ENCODE measurements at places on chromosomes 6 and 20.
A peak's percentile ranks its signal among the peaks of the same experiment; 100 is the strongest.

GRCh38 chr20:1840817-1841553, 54.2 kb upstream of the SIRPA start:
- DNase-seq: no peak
- no peak overlapping the region for H3K4me3 ChIP-seq
- H3K4me1 ChIP-seq: no peaks in the 10 kb centered on the region
- no peaks in the 10 kb centered on the region for H3K27me3 ChIP-seq
- no peak overlapping the region for H3K27ac ChIP-seq
- no peaks in the 10 kb centered on the region for H3K36me3 ChIP-seq

GRCh38 chr6:130973521-130974277, 89.3 kb downstream of the EPB41L2 start:
- no peak overlapping the region for H3K4me3 ChIP-seq
- no peaks in the 10 kb centered on the region for H3K4me1 ChIP-seq
- H3K27me3 ChIP-seq: no peaks in the 10 kb centered on the region
- no peak for DNase-seq

DNA sequence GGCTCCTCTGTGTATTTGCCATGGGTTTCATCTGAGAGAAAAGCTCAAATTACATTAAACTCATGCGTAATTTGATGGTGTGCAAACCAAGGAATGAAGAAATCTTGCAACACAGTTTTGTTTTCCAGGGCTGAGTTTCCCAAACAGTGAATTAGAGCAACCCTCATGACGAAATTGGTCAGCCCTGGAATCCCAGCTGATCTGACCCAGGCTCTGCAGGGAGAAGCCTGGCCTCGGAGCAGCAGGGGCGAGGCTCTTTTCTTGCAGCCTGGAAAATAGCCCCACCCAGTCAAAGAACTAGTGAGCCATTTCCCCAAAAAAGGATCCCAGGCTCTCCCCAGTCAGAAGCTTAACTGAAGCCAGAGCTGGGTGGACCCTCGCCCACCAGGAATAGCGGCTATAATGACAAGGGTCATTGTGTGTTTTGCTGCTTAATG, 107.3 kb upstream of the SNX9 start:
- no peaks in the 10 kb centered on the region for H3K27me3 ChIP-seq
- no peak for DNase-seq
- no peaks in the 10 kb centered on the region for H3K4me1 ChIP-seq
- H3K36me3 ChIP-seq: no peaks in the 10 kb centered on the region
- H3K4me3 ChIP-seq: no peak overlapping the region

- H3K27me3 ChIP-seq: no peaks in the 10 kb centered on the region
- no peak for DNase-seq
- H3K4me1 ChIP-seq: peaks cover 2% of the 10 kb centered on the region
- no peak overlapping the region for H3K27ac ChIP-seq
- H3K36me3 ChIP-seq: no peaks in the 10 kb centered on the region
- H3K4me3 ChIP-seq: no peak overlapping the region
Measured at GRCh38 chr6:135568379-135568778, 70.8 kb upstream of the AHI1 start.

GRCh38 chr6:121688974-121689373, 253.5 kb downstream of the GJA1 start:
- no peak overlapping the region for H3K27ac ChIP-seq
- H3K27me3 ChIP-seq: no peaks in the 10 kb centered on the region
- DNase-seq: peak; percentile 7

DNA sequence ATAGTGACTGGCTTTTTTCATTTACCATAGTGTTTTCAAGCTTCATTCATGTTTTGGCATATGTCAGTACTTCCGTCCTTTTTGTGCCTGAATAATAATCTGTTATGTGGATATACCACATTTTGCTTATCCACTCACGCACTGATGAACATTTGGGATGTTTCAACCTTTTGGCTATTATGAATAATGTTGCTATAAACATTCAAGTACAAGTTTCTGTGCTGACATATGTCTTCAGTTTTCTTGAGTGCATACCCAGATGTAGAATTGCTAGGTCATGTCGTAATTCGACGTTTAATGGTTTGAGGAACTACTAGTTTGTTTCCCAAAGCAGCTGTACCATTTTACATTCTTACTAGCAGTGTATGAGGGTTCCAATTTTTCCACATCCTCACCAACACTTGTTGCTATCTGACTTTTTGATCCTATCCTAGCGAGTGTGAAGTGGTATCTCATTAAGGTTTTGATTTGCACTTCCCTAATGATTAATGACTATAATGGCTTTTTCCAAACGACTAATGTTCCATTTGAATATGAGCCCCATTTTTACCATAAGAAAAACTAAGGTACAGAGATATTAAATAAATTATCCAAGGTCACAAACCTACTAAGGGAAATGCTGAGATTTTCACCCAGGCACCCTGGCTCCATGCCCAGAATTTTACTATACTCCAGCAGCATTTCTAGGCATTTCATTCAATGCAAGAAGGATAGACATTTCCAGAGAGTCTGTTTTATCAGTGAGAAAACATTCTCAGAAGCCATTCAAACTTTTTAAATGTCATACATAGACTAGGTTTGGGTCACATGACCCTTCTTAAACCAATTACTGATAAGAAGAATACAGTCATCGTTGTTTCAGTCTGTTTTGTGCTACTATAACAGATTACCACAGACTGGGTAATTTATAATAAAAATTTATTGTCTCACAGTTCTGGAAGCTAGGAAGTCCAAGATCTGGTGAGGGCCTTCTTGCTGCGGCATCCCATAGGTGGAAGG, 71.1 kb upstream of the RUNX2 start:
- H3K4me1 ChIP-seq: no peaks in the 10 kb centered on the region
- H3K27me3 ChIP-seq: no peaks in the 10 kb centered on the region
- no peaks in the 10 kb centered on the region for H3K36me3 ChIP-seq
- no peak for DNase-seq
- no peak overlapping the region for H3K4me3 ChIP-seq
- no peak overlapping the region for H3K27ac ChIP-seq
